D721Med (cell line): ENCODE measurements at places on chromosomes 13 and 19.

- no peak for DNase-seq
Measured at GRCh38 chr19:30935146-30935545, 414.1 kb downstream of the TSHZ3 start.

DNA sequence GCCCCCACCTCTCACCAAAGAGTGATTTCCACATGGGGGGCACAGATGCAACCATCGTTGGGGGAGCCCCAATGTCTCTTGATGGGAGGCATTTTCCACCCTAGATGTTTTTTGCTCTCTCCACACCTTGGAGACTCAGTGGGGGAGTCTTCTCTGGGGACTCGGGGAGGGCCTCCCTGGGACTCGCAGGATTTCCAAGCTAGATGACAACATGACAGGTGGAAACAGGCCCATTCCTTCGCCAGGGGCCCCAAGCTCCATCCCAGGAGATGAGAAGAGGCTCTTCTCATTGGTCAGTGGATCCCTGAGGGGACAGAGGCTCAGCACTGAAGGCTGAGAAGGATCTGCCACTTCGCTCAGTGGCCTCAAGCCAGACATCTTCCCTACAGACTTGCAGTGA, 12.7 kb upstream of the KIR2DL4 start:
- DNase-seq, result no peak

DNA sequence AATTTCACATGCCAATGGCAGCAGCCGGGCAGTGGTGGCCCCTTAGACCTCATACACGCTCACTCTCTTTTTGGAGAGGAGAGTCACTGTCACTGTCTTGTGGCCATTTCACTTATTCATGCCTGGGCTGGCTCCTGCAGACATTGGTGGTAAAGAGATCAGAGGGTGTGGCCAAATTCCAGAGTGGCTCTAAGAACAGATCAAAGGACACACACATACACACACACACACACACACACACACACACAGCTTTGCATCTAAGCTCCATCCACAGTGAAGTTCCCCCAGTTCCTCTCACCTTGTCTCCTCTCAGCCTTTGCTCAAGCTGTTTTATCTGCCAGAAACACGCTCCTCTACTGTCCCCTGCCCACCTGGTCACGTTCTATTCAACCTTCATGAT, 46.5 kb upstream of the KPNA3 start:
- DNase-seq, result no peak

- no peak for DNase-seq
Measured at GRCh38 chr13:113622791-113623490, 35.1 kb downstream of the ATP4B start.

- DNase-seq, result no peak
Measured at GRCh38 chr13:73939603-73940002, 194.6 kb downstream of the KLF12 start.

GRCh38 chr13:75016225-75016624, 465.7 kb downstream of the TBC1D4 start:
- no peak for DNase-seq

GRCh38 chr19:51427201-51427600, 9.8 kb upstream of the SIGLEC10 start:
- no peak for DNase-seq

- no peak for DNase-seq
Measured at GRCh38 chr19:41690801-41691065, 2.7 kb upstream of the CEACAM7 start.

DNA sequence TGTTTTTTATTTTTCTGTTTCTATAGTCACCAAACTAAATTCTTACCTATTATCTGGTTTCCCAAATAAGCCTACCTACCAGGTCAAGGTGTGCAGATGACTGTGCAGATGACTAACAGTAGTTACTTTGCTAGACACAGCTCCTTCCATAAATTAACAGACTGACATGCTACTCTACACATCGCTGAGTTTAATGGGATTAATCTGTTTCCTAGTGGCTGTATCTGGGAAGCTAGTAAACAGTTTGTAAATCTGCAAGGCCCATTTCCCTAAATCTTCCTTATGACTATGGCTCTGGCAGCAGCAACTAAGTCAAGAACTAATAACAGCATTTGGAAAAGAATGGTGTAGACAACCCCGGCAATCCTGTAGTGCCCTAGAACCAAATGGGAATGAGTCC, 27.9 kb downstream of the MIPEP start:
- no peak for DNase-seq

DNA sequence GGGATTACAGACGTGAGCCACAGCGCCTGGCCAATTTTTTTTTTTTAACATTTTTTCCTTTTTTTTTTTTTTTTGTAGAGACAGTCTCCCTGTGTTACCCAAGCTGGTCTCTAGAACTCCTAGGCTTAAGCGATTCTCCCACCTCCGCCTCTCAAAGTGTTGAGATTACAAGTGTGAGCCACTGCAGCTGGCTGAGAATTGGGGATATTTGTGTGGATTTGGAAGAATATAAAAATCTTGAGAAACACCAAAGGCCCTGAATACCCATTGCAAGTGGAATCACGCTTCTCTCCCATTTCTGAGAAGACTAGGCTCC, 79.9 kb upstream of the ABCC4 start:
- DNase-seq, result no peak

DNA sequence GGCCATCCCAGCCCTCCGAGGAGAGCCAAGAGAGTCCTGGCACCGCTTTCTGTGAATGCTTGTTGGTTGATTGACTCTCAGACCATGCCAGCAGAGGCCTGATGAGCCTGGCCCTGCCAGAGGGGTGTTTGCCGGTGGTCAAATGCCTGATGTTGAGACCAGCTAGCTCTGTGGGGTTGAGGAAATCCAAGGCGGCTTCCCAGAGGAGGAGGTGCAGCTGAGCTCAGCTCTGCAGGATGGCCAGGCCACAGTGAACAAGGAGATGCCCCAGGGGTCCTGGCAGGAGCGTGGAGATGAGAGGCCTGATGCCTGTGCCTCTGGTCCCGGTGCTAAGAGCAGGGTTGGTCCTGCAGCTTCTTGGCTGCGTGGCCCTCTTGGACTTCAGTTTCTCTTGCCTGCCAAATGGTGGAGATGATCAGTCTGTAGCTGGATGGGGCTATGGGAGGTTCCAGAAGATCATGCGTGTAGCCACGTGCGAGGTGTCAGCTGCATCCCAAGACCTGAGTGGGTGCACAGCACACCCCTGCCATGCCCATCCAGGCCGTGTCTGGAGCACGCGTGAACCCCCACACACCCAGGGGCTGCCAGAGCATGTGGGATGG, 16.8 kb downstream of the NFIC start:
- DNase-seq, result no peak

GRCh38 chr19:2945575-2946184, 909 bp upstream of the ZNF77 start:
- DNase-seq, result no peak

GRCh38 chr13:92769046-92769445, 457.6 kb upstream of the GPC6 start:
- DNase-seq, result no peak

DNA sequence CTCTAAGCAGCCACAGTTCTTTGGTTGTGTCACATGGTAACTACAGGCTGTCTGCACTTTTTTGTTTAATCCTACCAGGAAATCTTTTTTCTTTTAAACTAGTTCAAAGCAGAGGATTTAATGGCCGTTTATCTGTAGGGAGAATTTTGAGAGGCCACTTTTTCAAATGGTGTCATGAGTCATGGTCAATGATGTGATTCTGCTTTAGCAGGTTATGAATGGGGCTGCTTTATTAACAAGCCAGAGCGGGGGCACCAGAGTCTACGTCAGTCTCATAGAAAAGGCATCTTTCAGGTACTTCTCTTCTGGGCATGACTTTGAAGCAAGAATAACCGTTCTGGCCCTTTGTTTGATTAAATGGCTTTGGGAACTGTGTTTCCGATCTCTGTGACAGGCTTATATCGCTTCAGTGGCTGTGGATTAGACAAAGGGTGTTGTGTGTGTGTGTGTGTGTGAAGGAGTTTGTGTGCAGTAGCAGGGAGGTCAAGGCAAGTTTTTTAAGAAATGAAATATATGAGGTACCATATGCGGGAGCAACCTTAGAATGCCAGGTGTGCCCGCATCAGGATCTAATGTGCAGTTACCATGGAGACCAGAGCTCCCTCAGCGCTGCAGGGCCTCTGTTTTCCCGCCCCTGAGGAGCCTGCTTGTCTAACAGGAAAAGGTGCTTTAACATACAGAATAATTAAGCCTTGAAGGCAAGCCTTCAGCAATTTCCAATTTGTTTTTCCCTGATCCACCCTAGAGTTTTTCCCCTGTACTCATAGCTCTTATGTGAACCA, 120.5 kb downstream of the KATNAL1 start:
- DNase-seq, result no peak

- no peak for DNase-seq
Measured at GRCh38 chr19:12777217-12778016, 2.1 kb upstream of the HOOK2 start.

DNA sequence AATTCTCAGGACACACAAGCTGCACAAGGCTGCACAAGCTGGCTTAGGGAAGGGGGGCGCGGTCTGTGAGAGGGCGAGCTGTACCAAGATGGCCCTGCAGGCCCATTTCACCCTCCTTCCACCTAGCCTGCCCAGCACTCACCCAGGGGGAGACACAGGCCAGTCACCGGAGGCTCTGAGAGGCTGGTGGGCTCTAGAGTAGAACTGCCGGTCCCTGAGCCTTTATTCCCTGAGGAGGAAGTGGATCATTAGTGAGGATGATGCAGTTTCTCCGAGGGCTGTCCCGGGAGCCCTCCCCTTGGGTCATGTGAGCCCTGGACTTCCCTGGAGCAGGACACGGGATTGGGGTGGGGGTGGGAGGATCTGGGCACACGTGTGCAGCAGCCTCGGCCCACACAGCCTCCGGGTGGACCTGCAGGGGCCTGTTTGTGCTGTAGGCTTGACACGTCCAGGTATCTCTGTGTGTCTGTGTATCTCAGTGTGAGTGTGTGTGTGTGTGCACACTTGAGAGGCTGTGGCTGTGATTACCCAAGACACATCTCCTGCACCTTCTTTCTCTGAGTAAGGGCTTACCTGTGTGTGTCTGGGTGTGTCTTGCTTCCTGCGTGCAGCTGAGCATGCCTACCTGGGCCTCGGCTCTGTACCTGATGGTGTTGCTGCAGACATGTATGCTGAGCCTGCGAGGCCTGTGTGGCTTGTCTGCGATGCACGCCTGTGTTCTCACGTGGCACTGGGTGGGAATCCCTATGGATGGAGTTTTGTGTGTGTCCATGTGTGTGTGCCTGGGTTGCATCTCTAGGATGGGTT, at the start of gene ACP5:
TSS of gene ACP5 (minus strand) at position 195 of the 807 bp plus-strand sequence. CDS start 328 bp downstream, outside the sequence.
- DNase-seq, result no peak

DNA sequence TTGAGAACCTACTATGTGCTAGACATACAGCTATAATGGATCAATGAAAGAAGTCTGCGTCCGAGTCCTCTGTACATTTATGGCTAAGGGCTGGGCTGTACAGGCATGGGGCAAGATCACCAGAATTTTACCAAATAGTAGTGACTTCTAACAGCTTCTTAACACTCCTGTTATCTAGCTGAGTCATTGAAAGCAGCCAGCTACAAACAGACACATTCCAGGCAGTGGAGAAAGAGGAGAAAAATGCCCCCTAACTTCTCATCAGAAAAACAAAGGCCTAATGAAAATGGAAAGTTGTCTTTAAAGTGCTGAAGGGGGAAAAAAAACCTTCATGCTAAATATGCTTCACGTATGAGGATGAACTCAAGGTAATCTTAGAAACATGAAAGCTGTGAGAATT, 14.3 kb upstream of the ZNF667 start:
- no peak for DNase-seq

DNA sequence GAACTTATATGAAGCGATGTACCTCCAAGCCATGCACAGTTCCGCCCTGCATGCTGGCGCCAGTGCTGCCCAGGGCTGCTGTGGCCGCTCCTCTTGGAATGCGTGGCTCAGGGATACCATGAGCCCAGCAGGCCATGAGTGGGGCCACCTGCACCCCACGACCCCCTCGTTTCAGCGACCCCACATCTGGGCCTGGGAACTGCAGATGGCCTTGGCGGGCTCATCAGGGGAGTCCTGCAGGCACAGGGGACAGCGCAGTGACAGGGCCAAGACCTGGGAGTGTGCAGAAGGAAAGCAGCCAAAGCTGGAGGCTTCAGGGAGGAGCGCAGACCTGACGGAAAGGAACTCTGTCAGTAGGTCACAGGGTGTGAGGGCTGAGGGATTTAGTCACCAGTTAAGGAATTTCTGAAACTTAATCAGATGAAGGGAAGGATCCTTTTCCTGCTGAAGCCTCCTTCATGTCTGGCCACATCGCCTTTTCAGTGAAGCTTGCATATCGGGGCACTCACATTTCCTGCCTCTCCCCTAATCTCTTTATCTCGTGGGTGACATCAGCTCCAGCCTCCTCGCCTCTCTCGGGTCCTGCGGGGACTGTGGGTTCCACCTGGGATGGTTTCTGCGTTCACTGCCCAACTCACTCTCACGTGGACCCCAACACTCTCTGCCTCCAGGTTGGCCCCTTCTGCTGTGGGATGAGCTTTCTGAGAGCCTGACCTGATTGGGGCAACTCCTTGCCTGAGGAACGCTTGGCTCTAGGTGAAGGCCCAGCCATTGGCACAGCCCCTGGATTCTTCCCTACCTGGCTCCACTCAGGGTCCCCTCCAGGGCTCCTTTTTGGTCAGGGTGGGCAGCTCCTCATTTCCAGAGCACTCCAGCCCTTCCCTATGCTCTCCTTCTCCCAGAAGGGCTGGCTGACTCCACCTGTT, 123.5 kb downstream of the CRYL1 start:
- no peak for DNase-seq

DNA sequence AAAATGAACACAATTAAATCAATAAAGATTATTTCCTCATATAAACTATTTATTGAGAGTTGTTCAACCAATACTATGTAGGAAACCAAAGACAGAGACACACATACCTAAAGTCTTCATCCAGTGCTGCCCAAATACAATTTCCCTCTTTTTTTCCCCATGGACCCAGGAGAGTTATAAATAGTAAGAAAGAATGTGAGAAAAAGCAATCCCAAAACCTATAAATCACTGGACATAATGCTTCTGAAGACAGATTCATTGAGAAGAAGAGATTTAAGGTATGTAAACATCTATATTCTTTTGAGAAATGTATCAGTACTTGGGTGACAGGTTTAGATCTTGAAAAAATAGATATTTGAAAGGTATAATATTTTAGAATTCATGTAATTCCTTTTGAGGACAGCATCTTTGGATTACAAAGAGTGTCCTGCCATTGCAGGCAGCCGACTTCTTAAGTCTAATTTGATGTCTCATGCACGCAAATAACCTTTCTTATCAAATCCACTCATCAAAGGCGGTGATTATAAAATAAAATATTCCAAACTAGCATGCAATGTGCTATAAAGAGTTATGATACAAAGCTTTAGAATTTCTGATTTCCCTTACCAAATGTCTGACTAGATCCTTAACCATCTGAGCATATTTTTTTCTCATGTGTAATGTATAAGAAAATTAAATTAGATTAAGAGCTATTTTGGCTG, 739.4 kb downstream of the LIG4 start:
- DNase-seq, result no peak
